ENCODE measurements at places on chromosomes 11 and 22.

GRCh38 chr11:13831696-13832095 is 130.8 kb upstream of the SPON1 start:
- DNase-seq = no peak

DNA sequence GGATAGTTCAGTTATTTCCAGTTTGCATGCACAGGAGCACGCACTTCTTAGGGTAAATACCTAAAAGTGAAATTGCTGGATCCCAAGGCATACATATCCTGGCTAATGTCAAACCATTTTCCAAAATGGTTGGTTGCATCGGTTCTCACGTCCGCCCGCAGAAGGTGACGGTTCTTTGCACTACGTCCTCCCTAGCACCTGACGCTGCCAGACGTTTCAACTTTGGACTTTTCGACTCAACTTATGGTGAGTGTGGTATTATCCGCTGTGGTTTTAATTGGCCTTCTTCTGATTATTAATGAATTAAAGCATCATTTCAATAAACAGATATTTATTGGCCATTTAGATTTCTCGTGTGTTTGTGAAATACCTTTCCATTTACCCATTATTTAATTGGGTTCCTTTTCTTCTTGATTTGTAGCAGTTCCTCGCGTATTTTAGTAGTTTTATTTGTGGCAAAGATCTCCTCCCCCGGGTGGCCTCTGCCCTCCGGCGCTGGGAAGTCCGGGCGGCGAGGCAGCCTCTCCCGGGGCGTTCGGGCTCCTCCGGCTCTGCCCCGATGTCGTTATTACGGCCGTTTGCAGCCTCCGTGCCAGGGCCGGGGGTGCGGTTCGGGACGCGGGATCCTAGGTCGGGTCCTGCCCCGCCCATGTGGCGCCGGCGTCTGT is at the start of gene JHY:
TSS of gene JHY (plus strand) at position 571 of the 668 bp plus-strand sequence. CDS start 3,091 bp downstream, outside the sequence.
- DNase-seq = no peak

GRCh38 chr22:18024276-18024939 is at the start of gene MICAL3:
Gene MICAL3 (minus strand): TSS chr22:18024561. CDS start chr22:17906812, 117,749 bp downstream.
- DNase-seq = no peak

DNA sequence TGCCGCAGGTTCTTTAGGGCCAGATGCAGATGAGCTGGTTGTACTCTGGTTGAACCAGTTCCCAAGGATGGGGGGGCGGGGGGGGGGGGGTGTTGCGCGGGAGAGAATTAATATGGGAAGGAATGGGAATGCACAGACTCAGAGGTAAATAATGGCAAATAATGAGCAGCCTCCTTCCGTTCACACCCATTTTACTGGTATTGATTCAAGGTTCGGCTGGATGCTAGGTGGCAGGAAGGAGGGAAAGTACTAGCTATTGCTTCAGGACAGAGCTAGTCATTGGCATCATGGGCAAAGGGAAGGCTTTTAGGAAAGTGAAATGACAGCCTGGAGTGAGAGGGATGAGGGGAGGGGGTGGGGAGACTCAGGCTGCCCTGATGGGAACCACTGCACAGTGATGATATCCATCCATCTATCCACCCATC is at the start of gene VSTM5:
TSS of gene VSTM5 (minus strand) at position 25 of the 425 bp plus-strand sequence. CDS start 116 bp downstream, outside the sequence.
- no peak for DNase-seq

GRCh38 chr22:36387709-36387958 is 133 bp downstream of the MYH9 start:
- no peak for DNase-seq

DNA sequence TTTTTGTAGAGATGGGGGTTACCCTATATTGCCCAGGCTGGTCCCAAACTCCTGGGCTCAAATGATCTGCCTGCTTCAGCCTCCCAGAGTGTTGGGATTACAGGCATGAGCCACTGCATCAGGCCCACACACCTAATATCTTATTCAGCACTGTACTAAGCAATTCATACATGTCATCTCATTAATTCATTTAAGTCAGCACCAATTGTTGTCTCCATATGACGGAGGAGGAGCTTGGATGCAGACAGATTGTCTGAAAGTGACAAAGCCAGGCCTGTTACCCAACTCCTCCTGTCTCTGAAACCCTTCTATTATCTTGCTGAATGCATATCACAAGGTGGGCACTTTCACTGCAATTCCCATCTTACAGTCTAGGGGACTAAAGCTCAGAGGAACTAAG is 57.5 kb upstream of the ALX4 start:
- no peak for DNase-seq

DNA sequence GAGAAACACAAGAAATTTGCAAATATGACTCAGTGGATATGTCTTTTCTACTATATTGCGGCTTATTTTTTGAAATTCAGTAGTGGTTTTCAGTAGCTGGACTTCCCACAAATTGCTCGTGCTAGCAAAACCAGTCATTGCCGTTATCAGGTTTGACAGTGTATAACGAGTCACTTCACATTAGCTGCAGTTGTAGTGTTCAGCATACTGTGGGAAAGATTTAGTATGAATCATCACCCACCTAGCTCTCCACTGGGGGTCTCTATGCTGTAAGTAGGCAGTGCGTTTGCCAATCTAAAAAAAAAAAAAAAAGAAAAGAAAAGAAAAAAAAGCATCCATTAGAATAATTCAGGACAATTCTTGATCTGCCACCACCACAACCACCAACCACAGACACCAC is 1318.9 kb downstream of the LRRC4C start:
- DNase-seq = no peak

All from H1 (cell line).